ENCODE measurements at places on chromosomes 1 and 21. TPM values are rescaled to one million over a fixed set of nuclear protein-coding genes. Genes with fewer than 3 reads are reported as not detected.

- no peak for DNase-seq
These were observed 15.1 kb downstream of the MCOLN3 start for GRCh38 chr1:85033221-85033620.

GRCh38 chr1:116987256-116987555 is 14.4 kb upstream of the CD101 start:
- no peak for DNase-seq

- DNase-seq = peak; percentile 98
These were observed 29.1 kb upstream of the A3GALT2 start for GRCh38 chr1:33349778-33350610.

Gene CEP170
- 67.2 TPM for polyA plus RNA-seq

DNA sequence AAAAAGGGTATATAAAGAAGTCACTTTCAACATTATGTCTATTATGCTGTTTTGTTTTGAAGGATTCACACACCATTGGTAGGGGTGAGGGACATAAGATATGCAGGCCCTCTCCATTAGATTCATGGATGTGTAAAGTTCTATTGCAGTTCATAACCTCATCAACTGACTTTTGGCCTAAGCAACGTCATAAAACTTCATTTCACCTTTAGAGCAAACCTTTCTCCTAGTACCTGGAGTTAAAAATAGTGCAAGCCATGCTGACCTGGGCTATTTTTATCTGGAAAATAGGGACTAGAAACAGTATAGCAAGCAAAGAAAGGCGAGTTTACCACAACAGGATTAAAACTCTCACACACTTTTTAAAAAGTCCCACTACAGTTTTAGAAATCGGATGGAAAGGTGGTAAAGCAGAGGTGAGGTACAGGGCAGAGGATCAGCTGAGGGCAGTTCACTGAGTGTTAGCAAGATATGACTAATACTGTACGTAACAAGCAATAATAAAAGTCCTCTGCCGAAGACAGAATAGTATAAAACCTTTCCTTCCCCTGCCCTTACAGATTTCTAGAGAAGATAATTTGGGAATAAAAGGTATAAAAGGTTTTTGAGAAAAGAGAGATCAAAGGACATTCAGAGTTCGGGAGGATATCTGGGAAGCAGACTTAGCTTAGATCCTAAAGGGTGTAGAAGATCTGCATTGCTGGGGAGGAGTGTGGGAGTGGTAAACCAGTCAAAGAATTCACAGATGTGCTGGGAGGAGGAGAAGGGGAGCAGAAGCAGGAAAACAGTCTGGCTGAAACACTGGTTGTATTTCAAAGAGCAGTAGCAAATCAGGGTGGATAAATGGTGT is 14.3 kb downstream of the EGLN1 start:
- no peak for DNase-seq

- no peak for DNase-seq
These were observed 6.7 kb downstream of the HSF2BP start for GRCh38 chr21:43652616-43653015.

DNA sequence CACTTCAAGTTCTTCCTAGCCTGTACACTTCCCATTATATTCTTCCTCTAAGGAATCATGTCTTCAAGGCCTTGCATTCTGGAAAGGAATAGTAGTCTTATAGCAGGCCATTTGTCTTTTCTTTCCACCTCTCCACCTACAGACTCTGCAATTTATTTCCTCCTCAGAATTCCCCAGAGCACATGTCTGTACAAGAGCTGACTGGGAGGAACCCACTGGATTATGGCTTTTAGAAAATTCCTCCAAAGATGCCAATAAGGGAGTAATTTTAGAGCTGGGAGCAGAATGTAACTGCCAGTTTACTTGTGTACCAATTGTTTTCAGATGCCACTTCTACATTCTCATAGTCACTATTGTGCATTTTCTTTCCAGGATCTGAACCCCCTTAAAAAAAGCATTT is 3.4 kb upstream of the PSMG1 start:
- DNase-seq = no peak

DNA sequence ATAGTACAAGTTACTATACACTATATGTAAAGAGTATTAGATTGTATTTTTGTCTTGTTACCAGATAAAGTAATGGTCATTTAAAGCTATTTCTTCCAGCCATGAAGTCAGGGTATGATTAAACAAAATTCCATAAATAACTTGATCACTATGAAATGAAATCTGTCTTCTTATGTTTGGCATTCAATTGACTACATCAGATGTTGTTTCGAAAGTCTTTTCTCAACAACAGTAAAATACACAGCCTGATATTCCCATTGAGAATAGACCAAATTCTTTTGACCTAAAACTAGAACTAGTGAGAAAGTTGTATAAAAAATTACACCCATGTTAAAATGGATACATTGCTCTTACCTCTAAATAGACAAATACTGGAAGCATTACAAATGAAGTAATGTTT is 134.6 kb upstream of the ADAMTS5 start:
- no peak for DNase-seq

GRCh38 chr1:204128464-204128963 is 23.3 kb downstream of the ETNK2 start:
- DNase-seq = no peak

DNA sequence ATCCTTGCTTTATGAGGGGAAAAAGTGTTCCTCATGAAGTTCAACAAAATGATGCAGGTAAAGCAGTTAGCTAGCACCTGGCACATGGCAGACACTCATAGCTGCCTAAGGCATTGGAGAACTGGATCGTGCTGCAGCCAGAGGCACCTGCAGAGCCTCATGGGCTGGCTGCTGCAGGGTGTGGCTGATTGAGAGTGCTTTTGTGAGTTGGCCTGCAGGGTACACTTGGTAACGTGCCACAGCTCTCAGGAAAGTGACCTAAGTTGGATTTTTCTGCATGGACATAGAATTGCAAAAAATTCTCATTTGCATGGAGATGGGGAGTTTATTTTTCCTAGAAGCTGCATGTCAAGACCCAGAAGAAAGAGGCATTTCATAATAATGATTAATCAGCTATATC is 31.6 kb upstream of the IL20 start:
- no peak for DNase-seq

DNA sequence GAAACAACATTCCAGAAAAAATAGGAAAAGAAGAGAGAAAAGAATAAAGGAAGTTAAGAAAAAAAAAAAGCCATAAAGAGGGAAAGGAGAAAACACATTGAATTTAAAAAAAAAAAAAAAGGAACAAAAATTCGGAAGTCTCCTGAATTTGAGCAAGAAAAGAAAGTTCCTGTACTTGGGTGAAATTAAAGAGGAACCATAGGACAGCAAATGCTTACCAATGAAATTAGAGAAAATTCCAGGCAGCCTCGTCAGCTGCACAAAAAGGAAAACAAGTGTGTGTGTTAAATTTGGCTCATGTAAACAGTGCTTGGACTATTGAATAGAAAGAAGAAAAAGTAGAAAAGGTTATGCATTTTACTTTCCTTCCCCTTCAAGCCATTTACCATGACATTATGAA is 4.9 kb downstream of the IL12RB2 start:
- DNase-seq = no peak

DNA sequence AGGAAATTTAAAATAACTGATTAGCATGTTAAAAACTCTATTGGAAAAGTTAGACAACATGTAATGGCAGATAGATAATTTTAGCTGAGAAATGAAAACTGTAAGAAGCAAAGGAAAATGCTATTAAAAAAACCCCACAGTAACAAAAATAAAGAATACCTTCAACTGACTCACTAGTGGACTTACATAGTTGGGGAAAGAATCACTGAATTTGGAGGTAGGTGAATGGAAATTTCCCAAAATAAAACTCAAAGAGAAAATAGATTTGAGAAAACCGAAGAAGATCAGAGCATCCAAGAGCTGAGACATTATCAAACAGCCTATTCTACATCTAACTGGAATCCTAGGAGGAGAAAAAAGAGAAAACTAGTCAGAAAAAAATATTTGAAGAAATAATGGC is 34.7 kb downstream of the PDE4B start:
- DNase-seq = no peak

Gene ATP5PF
- 277 TPM for polyA plus RNA-seq

Gene SPOCD1
- 10.7 TPM for polyA plus RNA-seq

GRCh38 chr1:247222840-247223239 is 33.0 kb upstream of the VN1R5 start:
- no peak for DNase-seq

- no peak for DNase-seq
These were observed 16.9 kb downstream of the CAPZB start for GRCh38 chr1:19468397-19468956.

GRCh38 chr1:47477595-47478080 is 39.8 kb downstream of the FOXD2 start:
- no peak for DNase-seq

DNA sequence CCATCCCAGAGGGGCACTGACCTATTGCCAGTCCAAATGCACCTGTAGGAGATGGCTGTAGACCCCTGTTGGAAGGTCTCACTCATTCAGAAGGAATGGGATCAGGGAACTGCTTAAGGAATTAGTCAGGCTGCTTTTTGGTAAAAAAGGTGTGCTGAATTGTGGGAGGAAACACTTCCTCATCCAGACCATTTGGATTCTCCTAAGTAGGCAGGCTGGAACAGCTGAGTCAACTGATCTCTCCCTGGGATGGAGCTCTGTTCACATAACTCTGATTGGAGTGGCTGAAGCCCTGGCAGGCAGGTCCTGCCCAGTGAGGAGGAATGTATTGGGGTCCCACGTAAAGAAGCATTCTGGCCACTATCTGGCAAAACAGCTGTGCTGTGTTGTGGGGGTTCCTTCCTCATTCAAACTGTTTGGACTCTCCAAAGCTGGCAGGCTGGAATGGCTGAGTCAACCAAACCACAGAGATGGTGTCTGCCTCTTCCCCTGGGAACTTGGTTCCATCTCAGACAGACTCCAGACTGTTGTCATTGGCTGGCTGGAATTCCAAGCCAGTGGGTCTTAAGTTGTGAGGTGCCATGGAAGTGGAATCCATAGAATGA is 70.7 kb upstream of the PDC start:
- DNase-seq = no peak

Gene BMP8A
- polyA plus RNA-seq = 0.16 TPM

DNA sequence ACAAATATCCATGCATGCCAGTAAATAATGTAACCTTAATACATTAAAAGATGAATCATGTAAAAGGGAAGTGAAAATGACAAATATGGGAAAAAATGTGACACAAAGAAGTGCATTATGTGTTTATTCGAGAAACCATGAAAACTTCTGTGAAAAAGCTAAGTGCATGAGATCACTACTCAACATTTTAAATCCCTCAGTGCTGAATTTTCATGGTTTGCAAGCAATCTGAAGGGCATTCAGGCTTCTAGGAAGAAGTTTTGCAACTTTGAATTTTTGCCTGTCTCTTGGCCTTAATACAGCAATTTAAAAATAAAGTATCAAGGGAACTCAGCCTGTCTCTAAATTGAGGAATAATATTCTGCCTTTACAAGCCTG is 78.2 kb downstream of the MAP3K7CL start:
- DNase-seq = no peak

Gene LCE1E
- polyA plus RNA-seq = not detected

DNA sequence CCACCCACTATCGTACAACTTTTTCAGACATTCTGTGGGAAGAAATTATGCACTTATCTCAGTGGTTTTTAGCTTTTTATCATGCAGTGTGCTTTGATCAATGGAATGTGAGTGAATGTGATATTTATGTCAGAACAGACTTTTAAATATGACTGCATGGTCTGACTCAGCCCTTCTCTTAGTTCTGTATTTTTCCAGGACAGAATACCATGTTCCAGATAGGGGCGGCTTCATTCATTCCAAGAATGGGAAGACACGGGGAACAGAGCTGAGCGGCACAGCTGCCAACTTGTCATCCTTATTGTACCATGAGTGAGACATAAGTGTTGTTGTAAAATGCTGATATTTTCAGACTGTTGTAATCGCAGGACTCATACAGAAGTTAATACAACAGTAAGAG is 214.6 kb upstream of the NCAM2 start:
- no peak for DNase-seq

- no peak for DNase-seq
These were observed 5.2 kb upstream of the MARCKSL1 start for GRCh38 chr1:32341186-32341757.

DNA sequence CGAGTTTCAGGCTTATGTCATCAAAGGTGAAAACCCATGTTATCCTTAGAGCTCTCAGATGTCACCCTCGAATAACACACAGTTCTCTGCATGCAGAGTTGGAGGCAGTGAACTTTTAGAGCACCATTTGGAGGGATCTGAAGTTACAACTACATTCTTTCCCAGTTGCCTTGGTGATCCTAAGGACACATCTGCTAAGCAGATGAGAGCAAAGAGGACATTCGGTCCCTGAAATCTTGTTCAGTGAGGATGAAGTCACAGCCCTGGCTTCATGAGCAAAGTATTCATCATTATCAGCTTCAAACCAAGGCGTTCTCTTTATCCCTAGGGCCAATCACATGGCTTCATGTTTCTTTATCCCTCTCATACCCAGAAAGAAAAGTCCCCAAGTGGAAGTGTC is 23.1 kb upstream of the MCOLN2 start:
- no peak for DNase-seq

DNA sequence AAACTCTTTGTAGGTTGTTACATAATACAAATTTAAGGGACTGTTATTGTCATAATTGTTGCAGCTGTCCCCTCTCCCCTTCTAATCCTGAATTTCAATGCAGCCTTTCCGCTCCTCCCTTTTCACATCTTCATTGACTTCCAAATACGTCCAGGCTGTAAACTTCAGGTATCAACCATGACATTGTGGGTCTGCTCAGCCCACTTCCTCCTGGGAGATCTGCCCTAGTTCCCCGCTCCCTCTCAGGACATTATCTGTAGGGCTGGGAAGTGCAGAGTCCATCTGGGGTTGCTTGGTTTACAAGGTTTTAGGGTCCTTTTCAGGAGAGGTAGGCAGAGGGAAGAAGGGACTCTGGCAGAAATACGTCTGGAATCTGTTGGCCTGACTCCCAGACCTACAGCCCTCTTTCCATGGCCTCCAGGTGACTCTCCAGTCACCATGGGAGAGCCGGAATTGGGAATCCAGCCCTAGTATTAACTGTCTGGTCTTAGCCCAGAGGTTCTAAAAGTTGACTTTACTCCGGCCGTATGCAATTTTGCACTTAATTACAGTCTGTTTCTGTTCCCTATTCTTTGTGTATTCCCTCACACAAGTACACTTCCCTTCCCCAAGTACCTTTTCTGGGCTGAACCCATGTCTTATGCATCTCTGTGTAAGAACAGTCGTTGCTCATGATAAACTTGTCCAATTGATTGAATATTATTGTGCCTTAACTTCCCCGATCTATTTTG is 4.7 kb upstream of the DENND2D start:
- no peak for DNase-seq

- DNase-seq = no peak
These were observed 17.4 kb downstream of the AK4 start for GRCh38 chr1:65165269-65165993.

DNA sequence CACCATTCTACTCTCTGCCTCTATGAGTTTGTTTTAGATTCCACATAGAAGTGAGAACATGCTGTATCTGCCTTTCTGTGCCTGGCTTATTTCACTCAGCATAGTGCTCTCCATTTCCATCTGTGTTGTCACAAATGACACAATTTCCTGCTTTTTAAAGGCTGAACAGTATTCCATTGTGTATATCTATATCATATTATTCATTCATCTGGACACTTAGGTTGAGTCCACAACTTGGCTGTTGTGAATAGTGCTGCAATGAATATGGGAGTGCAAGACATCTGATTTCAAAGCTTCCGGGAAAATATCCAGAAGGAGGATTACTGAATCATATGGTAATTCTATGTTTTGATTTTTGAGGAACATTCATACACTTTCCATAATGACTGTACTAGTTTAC is 20.1 kb upstream of the DONSON start:
- no peak for DNase-seq

- no peak for DNase-seq
These were observed 40.0 kb upstream of the UBE2U start for GRCh38 chr1:64163431-64163830.

GRCh38 chr1:27035344-27035743 is 22.7 kb upstream of the TENT5B start:
- no peak for DNase-seq

- DNase-seq = no peak
These were observed 215.8 kb upstream of the ZRANB2 start for GRCh38 chr1:71296551-71297134.
